ENCODE measurements at places on chromosomes 13 and 19.

GRCh38 chr19:12202250-12202649 is 39.4 kb downstream of the ZNF136 start:
- DNase-seq: no peak

DNA sequence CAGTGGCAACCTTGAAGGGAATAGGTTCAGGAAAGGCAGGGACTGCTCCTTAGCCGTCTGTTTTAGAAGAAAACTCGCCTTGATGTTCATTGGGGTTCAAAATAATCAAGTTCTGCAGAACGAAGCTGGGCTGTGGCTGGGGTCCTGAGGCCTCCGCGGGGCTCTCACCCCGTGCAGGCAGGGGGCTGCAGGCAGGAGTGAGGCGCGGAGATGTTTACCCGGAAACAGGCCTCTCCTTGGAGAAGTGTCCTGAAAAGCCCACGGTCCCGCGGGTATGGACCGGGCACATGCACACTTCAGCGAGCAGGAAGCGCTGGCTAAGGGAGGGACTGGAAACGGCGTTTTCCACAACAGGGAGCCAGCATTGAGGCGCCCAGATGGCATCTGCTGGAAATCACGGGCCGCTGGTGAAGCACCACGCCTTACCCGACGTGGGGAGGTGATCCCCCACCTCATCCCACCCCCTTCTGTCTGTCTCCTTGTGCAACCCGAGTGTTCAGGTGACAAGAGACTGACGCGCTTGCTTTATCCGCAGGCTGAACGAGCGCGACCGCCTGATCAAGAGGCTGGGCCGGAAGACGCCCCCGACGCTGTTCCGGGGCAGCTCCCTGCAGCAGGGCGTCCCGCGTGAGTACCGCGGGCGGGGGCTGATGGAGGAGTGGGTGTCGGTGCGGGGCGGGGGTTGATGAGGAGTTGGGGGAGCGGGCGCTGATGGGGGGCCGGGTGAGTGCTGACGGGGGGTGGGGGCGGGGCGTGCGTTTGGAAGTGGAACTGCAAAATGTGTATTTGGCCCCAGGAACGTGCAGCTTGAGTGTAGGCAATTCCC is 39.6 kb downstream of the SHISA2 start:
- no peak for DNase-seq

GRCh38 chr19:3945838-3946237 is 13.0 kb downstream of the NMRK2 start:
- DNase-seq: no peak

GRCh38 chr19:3798137-3798536 is 12.0 kb upstream of the MATK start:
- DNase-seq: no peak

GRCh38 chr13:99012539-99012938 is 34.7 kb upstream of the DOCK9 start:
- no peak for DNase-seq

- peak; percentile 71 for DNase-seq
Observed at GRCh38 chr13:28609926-28610325, 49.0 kb upstream of the POMP start.

- peak; percentile 42 for DNase-seq
Observed at GRCh38 chr13:36981156-36981743, 17.9 kb downstream of the ALG5 start.

DNA sequence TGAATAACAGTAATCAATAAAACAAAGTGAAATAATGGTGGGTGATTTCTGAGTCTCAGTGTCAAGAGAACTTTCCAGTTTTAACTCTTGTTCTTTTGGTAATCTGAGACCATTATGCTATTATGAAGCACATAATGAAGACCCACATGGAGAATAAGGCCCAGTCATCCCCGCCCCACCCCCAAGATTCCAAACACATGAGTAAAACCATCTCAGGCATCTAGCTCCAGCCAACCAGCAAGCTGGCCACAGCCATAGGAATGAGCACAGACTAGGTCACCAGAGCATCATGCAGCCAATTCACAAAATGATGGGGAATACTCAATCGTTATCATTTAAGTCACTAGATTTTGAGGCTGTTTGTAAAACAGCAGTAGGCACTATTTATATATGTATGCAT is 1769.0 kb upstream of the PCDH20 start:
- peak; percentile 73 for DNase-seq

DNA sequence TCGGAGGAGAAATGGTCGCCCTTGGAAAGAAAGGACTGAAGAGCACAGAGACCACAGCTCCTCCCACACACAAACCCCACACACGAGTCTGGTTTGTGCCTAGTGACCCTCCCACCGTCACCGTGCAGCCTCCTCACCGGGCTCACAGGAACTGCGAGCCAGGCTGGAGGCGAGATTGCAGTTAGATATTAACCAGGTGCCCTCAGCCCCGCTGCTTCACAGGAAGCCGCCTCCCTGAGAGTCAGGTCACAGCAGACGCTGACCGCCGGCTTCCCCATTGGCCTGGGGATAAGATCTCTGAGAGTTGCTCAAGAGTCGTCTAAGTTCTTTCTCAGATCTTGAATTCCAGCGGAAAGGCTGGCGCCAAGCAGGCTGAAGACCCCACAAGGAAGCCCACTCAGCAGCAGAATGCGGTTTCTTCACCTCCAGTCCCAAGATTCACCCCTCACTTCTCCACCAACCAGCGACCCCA is 870 bp downstream of the ZNF44 start:
- no peak for DNase-seq

DNA sequence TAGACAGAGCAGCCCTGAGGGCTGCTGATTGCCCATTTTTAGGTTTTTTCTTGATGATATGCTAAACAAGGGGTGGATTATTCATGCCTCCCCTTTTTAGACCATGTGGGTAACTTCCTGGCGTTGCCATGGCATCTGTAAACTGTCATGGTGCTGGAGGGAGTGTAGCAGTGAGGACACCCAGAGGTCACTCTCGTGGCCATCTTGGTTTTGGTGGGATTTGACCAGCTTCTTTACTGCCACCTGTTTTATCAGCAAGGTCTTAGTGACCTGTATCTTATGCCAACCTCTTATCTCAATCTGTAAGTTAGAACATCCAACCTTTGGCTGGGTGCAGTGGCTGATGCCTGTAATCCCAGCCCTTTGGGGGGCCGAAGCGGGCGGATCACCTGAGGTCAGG is 148.0 kb downstream of the PTPRS start:
- no peak for DNase-seq

DNA sequence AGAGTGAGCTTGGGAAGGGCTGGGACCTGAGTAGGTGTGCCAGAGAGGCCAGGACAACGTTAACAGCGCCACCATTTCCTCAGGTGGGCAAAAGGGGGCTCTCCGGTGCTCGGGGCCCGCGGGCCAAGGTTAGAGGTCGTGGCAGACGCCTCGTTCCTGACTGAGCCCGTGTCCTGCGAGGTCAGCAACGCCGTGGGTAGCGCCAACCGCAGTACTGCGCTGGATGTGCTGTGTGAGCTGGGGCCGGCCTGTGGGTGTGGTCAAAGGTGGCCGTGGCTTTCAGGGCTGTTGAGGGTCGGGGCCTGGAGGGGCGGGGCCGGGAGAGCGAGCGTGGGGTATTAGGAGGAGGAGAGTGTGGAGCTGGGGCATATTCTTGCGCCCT is 3.7 kb downstream of the KIRREL2 start:
- no peak for DNase-seq

DNA sequence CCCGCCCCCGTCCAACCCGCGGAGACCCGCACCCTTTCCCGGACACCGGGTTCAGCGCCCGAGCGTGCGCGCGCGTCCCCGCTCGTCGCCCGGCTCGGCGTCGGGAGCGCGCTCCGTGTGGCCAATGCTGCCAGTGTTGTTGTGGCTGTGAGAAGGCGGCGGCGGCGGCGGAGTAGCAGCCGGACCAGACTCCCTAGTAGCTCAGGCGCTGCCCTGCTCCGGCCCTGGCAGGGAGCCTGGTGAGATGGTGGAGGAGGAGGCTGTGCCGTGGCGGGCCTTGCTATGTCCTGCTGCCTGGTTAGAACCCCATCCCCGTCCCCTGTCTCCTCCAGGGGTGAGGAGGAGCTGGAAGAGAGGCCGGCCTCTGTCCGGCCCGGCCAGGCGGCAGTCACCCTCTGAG is 553.2 kb downstream of the TUBA3C start:
- no peak for DNase-seq

GRCh38 chr19:50772476-50772875 is 2.2 kb downstream of the GPR32 start:
- DNase-seq: no peak

GRCh38 chr13:96792188-96792587 is 202.1 kb downstream of the OXGR1 start:
- DNase-seq: no peak

GRCh38 chr19:38918526-38918925 is 6.5 kb upstream of the CCER2 start:
- no peak for DNase-seq

DNA sequence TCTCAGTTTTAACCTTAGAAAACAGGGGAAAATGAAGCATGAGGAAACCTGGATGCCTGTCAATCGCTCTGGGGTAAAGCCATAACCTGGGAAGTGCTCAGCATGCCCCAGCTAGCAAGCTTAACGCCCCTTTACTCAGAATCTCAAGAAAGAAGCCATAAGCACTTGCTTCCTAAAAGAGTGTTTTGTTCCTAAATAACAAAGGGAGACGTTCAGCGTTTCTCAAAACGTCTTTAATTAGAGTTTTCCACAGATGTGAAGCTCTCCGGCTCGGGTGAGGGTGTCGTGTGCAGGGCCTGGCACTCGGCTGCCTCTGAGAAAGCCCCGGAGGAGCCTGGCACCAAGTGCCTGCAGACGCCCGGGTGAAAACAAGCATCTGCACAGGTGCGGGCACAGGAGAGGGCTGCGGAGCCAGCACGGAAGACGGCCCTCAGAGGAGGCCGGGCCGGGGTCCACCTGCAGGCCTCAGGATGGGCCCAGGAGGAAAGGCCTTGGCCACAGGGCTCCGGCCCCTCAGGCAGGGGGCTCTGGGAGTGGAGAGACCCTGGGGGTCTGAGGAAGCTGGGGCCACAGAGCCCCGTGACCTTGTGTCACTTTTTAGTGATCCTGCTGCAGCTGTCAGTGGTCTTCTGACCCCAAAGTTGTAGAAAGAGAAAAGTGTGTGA is 6.2 kb downstream of the GAS6 start:
- no peak for DNase-seq

DNA sequence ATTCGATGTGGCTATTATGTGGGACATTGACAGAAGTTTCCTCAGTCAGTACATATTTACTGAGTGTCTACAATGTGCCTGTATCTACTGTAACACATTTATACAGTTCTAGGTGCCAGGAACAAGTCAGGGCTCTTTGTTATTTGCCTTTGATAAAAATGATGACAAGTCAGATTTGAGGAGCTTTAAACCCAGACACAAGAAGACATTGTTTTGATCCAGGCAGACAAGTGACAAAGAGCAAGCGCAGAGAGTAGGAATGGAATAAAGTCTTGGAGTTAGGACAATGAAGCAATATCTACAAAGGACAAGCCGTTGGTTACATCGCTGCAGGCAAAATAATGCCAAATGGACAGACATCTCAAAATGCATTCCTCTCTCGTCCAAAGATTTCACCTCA is 70.1 kb downstream of the ITGBL1 start:
- DNase-seq: no peak

DNA sequence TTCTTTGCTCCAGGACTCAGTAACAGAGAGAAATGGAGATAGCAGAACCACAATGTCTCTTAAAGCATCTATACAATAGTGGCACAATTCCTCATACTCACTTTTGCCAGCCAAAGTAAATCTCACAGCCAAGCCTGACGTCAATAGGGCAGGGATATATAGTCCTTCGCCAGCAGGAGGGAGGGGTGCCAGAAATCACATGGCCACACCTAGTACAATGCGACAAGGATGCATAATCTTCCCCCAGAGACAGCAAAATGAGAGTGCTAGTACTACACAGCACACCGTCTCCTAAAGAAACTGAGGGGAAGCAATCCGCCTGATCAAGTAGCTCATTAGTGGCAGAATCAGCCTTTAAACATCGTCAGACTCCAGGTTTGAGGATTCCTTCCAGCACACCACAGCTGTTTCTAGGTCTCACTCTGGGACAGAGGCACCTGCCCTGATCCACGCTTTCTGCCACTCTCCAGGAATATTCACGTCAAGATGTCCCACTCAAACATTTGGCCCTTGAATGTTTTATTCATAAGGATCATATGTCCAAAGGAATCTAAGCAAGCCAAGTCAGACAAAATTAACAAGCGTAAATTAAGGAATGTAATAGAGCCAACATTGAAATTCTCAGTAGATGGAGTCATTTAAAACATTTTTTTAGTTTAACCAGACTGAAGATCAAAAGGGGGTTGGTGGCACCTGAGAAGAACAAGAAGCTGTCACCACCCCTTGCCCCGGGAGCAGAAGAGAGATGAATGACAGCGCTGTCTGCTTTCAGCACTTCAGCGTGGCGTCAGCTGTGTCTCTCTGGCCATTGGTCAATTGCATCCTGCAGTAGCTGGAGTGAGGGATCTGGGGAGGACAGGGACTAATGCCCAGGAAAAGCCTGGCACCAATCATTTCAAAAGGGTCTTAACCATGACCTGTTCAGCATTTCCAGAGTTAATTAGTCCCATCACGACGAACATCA is 63.5 kb upstream of the SERP2 start:
- no peak for DNase-seq

DNA sequence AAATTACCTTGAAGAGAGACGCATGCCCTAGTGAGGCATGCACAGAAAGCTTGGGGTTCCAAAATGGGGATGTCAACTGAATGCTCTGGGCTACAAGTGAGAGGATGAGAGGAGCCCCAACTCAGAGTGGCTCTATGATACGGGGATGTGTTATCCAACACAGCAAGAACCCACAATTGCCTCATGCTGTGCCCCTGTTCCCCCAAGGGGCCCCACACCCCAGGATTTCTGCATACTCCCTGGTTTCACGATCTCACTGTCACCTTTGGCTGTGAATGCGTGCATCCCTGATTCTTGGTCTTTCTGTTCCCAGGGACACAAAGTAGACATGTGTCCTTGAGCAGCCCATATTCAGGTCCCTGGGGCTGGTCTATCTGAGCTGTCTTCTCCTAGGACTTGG is 29.3 kb downstream of the WDR88 start:
- no peak for DNase-seq

DNA sequence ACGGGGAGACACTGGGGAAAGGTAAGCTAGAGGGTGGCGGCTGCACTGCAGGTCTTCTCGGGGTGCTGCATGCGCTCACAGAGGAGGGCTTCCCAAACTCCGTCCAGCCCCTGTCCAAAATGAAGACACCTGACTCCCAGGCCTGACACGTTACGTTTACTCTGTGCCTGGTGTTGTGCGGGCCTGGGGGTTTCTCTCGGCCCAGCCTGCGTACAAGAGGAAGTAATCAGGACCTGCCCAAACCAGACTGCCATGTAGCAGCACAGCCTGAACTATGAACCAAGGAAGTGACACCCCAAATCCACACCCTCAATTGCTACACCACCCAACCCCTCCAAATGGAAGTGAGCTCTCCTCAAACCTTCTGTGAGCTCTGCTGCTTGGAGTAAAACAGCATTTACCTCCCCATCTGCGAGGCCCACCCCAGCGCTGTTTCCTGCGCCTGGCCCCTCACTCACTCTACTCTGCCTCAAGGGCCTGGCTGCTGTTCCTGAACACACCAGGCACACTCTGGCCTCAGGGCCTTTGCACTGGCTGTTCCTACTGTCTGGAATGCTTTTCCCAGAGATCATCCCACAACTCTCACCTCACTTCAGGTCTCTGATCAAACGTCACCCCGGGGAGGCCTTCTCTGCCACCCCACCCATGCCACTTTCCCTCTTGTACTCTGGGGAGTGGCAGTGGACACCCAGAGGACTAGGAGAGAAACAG is 3.0 kb downstream of the HSPBP1 start:
- no peak for DNase-seq

- DNase-seq: no peak
Observed at GRCh38 chr19:30662211-30662861, 290.2 kb downstream of the ZNF536 start.

Data from fibroblast of skin of left quadriceps (primary cell).